ENCODE measurements at places on chromosomes 3 and 15.

- DNase-seq = no peak
These were observed 750.0 kb downstream of the ZPLD1 start for GRCh38 chr3:103184772-103185171.

GRCh38 chr3:25130724-25131520 is 297.1 kb upstream of the RARB start:
- DNase-seq = no peak

DNA sequence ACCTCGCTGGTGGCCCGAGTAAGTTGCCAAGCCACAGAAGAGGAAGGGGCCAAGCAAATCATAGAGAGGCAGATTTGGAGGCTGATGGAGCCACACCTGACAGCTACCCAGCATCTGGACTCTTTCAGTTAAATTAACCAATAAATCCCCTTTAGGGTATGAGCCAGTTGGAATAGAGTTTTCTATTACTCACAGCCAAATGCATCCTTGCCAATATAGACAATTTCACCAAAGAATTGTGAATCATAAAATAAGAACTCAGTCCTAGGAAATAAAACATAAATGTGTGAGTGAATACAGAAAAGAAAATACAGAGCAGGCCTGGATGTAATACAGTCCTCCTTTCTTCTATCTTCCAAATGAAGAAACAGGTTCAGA is 161.6 kb upstream of the ANKRD28 start:
- DNase-seq = no peak

DNA sequence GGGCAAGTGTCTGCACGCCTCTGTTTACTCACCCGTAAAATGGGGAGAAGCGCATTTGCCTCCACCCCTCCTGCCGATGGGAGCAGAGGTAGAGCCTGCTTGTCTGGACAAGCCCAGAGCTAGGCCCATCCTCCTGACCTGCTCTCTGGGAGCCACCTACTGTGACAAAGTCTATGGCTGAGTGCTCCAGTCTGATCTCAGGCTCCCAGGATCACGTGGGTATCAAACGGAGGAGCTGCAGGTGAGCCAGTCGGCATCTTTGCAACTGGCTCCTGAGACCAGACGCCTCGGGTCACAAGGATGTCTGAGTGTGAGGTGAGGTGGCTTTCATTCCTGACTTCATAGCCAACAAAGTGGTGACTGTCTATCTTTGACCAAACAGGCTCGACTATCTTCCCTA is 2.1 kb upstream of the ALDH1A3 start:
- DNase-seq = no peak

- no peak for DNase-seq
These were observed 9.9 kb downstream of the SELENOT start for GRCh38 chr3:150613034-150613433.

GRCh38 chr3:182795389-182795782 is 2.1 kb downstream of the ATP11B start:
- DNase-seq = no peak

GRCh38 chr3:71057526-71057894 is 526.0 kb downstream of the FOXP1 start:
- DNase-seq = no peak

DNA sequence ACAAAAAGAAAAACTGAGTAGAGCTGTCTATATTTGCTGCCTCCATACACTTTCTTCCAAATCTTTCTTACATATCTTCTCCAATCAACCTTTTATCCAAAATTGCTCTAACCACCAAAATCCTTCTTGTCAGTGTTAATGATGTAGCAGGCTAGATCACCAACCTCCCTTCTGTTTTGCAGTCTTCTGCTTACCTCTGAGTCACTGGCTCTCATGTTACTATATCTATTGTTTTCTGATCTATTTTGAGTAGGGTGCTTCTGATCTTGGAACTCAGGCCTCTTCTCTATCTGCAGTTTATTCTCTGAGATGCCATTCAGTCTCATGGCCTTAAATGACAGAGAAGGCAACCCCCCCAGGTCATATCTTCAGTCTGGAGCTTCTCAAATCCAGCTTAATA is 26.3 kb upstream of the AADAC start:
- DNase-seq = no peak

DNA sequence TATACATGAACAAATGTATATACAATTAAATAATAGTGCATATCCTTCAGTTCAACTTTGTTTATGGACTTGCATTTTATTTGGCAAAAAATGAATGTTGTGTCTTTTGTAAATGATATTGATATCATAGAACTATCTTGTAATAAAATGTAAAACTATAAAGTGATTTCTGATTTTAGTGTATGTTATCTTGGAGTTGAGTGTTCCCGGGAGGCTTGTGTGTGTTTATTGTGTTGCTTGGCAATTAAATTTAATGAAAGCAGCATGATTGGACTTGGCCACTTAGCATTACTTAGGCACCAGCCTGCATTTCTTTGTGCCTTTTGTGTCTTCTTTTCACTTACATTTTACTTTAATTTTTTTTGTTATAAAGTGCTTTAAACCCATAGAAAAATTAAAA is 10.6 kb downstream of the ARHGEF26 start:
- no peak for DNase-seq

DNA sequence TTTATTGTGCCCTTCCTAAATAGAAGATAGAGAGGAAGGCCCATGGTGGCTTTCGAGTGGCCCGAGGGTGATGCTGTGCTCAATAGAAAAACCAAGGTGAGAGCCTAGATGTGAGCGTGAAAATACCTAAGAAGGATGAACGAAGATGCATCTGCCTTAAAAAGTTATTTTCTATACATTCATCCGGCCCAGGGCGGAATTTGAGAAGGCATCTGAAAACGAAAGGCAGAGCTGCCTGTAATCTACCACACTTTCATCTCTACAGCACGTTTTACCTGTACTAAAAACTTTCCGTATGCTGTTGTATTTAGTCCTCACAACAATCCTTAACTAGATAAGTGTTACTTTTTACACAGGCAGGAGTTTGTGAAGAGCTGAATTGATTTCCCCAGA is 1.4 kb downstream of the DUT start:
- DNase-seq = no peak

DNA sequence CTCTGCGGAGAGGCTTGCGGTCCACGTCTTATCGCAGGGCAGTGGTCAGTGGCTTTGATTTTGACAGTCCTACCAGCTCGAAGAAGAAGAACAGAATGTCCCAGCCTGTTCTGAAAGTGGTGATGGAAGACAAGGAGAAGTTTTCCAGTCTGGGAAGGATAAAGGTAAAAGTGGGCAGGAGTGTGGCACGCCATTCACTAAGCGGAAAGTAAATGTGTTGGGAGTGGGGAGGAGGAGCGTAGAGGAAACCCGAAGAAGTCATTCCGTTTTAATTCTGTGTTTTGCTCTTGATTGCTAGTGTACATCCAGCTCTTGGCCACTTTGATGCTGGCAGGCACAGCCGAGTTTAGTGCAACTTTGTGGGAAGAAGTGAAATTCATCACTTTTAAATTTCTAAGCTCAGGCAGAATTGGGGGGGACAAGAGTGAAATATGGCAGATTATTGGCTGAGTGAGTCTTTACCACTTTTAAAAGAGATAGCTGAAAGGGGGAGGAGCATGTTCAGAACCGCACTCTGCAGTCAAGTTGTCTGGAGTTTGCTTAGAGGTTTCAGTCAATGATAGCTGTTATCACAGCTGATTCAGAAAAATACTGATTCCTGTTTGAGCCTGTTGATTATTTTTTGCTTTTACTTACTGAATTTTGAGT is 1.8 kb downstream of the ARHGEF26 start:
- peak; percentile 18 for DNase-seq

DNA sequence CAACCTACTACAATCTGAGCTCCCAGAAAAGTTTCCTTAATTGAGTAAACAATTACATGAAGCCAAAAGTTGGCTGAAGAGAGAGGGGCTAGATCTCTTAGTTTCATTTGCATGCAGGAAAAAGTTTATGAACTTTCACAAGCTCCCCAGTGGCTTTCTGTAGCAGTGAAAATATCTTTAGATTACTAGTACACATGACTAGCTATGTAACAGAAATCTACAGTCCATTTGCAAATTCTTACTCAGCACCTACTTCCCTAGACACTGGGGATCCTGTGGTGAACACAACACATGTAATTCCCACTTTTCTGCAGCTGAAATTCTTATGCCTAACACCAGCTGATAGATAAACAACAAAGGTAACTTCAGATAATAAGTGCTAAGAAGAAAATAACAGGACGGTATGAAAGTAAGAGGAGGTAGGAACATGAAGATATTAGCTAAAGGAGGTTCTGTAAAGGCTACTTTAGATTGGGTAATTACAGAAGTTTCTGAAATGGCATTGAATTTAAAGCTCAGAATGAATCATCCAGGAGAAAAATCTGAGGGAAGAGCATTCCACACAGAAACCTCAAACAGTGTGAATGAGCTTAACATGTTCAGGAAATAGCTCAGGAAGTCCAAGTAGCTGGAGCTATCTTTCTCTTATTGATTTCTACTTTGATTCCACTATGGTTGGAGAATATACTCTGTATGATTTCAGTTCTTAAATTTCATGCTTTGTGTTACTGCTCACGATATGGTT is 204.8 kb downstream of the MAGI1 start:
- DNase-seq = peak; percentile 17

- no peak for DNase-seq
These were observed 44.3 kb upstream of the POLR2M start for GRCh38 chr15:57662091-57662744.

GRCh38 chr15:78334845-78335244 is 5.3 kb upstream of the CRABP1 start:
- DNase-seq = no peak

GRCh38 chr3:194247350-194247740 is 103.8 kb downstream of the CPN2 start:
- no peak for DNase-seq

DNA sequence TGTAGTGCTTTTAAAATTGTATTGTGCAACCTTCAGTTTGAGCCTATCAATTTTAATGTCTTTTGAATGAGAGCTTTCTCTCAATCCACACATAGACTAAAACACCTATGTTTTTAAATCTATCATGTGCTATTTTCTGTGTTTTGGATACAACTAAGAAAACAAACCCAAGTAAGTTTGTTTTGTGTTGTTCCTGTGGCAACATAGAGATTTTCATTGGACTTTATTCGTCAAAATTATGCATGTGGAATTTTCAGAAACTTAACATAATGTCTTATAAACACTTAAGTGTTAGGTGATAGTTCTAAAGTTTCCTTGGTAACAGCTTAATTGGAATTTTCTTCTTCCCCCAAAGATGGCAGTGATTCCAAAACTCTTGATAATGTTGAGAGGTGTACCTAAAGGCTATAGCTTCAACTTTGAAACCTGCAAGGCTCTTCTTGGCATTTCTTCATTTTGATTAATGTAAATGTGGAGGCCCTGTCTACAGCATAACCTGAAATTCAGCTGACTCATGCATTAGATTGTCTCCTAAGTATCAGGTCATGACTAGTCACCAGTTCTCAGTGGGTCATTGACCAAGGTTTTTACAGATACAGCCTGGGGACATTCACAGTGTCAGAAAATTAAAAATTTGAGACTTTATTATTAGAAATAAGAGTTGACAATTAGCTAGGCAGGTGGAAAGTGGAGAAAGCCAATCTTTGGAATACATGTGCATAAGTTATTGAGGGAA is 44.4 kb downstream of the COL6A5 start:
- DNase-seq = no peak

GRCh38 chr15:77966540-77967234 is 110.8 kb downstream of the TBC1D2B start:
- DNase-seq = peak; percentile 71

- no peak for DNase-seq
These were observed 40.2 kb downstream of the GJD2 start for GRCh38 chr15:34714476-34715121.

DNA sequence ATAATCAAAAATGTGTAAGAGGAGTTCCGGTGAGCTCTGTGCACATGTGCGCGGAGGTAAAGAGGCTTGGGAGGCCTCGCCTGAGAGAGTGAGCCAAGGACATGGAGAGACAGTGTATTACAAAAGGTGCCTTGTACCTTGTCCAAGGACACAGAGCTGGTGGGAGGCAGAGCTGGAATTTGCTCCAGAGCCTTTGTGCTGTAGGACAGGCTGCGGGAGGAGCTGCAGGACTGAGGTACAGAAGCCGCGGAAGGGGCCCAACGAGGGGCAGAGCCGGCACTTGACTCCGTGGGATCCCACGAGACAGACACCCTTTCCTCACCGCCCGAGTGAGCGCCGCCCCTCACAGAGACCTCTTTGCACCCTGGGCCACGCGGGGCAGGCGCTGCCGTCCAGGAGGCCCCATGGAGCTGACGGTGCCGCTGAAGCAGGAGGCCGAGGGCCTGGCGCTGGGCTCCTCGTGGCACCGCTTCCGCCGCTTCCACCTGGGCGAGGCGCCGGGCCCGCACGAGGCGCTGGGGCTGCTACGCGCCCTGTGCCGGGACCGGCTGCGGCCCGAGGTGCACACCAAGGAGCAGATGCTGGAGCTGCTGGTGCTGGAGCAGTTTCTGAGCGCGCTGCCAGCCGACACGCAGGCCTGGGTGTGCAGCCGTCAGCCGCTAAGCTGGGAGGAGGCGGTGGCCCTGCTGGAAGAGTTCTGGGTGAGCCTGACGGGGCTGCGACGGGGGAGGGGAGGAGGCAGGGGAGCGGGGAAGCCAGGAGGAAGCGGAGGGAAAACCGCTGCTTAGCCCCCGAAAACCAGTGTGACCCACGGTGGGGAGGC is 68.7 kb downstream of the SLTM start:
- DNase-seq = no peak

All from kidney capillary endothelial cell (primary cell).